ENCODE measurements at places on chromosomes 16 and 17. TPM values are rescaled to one million over a fixed set of nuclear protein-coding genes. Genes with fewer than 3 reads are reported as not detected.

IL32 gene
- 4.5 TPM for total RNA-seq

DNA sequence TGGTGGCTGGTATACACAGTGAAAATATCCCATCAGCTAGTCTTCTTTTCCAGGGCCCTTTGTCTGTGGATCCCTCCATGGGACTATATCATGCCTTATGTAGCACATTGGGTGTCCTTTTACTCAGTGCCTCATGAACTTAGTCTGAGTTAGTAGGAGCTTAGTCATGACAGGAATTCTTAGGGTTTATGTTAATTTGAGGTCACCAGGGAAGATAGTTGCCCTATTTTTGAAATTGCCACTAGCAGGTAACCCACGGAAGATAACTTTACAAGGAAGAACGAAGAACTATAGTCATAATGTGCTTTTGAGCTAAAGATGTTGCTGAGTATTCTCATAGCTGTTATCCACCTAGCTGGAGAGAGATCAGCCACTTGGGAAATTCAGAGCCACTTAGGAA is 14.8 kb upstream of the PLK1 start:
- H3K4me3 ChIP-seq: no peak overlapping the region
- H3K27ac ChIP-seq: no peak overlapping the region
- H3K4me1 ChIP-seq: no peaks in the 10 kb centered on the region
- no peak for DNase-seq

HAP1 gene
- 1.4 TPM for total RNA-seq

- H3K27ac ChIP-seq: peak overlapping the region; percentile 68
- H3K36me3 ChIP-seq: no peaks in the 10 kb centered on the region
- H3K4me1 ChIP-seq: peaks cover 15% of the 10 kb centered on the region
- peak overlapping the region; percentile 80 for H3K4me3 ChIP-seq
Measured at GRCh38 chr16:57092786-57093411, 516 bp downstream of the CPNE2 start.

- peaks cover 20% of the 10 kb centered on the region for H3K4me1 ChIP-seq
- H3K27ac ChIP-seq: peak within 1 kb of the TSS; percentile 99
- no peaks in the 10 kb centered on the region for H3K36me3 ChIP-seq
- DNase-seq: peak; percentile 97
- H3K27me3 ChIP-seq: no peaks in the 10 kb centered on the region
Measured at GRCh38 chr17:7687072-7687907, at the start of gene TP53. TP53 (minus strand) TSS chr17:7687490; CDS start chr17:7676594, 10,896 bp downstream.

GRCh38 chr17:45364531-45365390 is 47.9 kb upstream of the MAP3K14 start:
- no peak overlapping the region for H3K27ac ChIP-seq
- H3K36me3 ChIP-seq: no peaks in the 10 kb centered on the region
- no peaks in the 10 kb centered on the region for H3K4me1 ChIP-seq
- no peaks in the 10 kb centered on the region for H3K27me3 ChIP-seq
- peak; percentile 30 for DNase-seq

- no peak overlapping the region for H3K4me3 ChIP-seq
- H3K27ac ChIP-seq: peak overlapping the region; percentile 4
- no peak for DNase-seq
- peaks cover 15% of the 10 kb centered on the region for H3K4me1 ChIP-seq
- H3K27me3 ChIP-seq: no peaks in the 10 kb centered on the region
Measured at GRCh38 chr17:58314706-58315015, 13.9 kb downstream of the TSPOAP1 start.

GRCh38 chr17:41334385-41335305 is 16.0 kb downstream of the KRT33A start:
- H3K27ac ChIP-seq: peak overlapping the region; percentile 23
- DNase-seq: peak; percentile 4
- no peak overlapping the region for H3K4me3 ChIP-seq

GRCh38 chr17:58789160-58789559 is 33.5 kb downstream of the PPM1E start:
- H3K27ac ChIP-seq: no peak overlapping the region
- H3K4me1 ChIP-seq: peaks cover 18% of the 10 kb centered on the region
- no peak overlapping the region for H3K4me3 ChIP-seq
- no peak for DNase-seq

ADORA2B gene
- total RNA-seq: 3.9 TPM

GRCh38 chr17:7440113-7440833 is 961 bp downstream of the FGF11 start:
- no peaks in the 10 kb centered on the region for H3K27me3 ChIP-seq
- peaks cover 55% of the 10 kb centered on the region for H3K4me1 ChIP-seq
- peak overlapping the region; percentile 97 for H3K27ac ChIP-seq
- H3K4me3 ChIP-seq: peak overlapping the region; percentile 90
- DNase-seq: peak; percentile 84

DNA sequence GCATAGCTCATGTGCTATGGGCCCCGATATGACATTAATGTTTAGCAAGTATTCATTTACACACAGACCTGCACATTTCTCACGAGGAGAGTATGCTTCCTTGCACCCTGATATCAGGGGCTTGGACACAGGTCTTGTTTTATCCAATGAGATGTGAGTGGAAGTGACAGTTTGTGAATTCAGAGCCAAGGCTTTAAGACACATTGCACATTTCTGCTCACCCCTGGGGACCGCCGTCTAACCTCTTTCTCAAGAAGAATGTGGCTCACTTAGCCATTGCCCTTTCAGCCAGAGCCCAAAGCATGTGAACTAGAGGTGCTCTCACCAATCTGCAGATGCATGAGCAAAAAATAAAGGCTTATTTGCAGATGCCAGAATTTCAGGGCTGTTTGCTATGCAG is 116.1 kb upstream of the C16orf82 start:
- no peak overlapping the region for H3K27ac ChIP-seq
- H3K27me3 ChIP-seq: peaks cover 25% of the 10 kb centered on the region
- no peak overlapping the region for H3K4me3 ChIP-seq
- no peaks in the 10 kb centered on the region for H3K36me3 ChIP-seq
- DNase-seq: no peak
- no peaks in the 10 kb centered on the region for H3K4me1 ChIP-seq

RPRML gene
- total RNA-seq: not detected

GRCh38 chr17:45371414-45372324 is 54.8 kb upstream of the MAP3K14 start:
- peak overlapping the region; percentile 45 for H3K27ac ChIP-seq
- DNase-seq: peak; percentile 82
- H3K36me3 ChIP-seq: no peaks in the 10 kb centered on the region
- H3K27me3 ChIP-seq: no peaks in the 10 kb centered on the region
- peaks cover 7% of the 10 kb centered on the region for H3K4me1 ChIP-seq

DNA sequence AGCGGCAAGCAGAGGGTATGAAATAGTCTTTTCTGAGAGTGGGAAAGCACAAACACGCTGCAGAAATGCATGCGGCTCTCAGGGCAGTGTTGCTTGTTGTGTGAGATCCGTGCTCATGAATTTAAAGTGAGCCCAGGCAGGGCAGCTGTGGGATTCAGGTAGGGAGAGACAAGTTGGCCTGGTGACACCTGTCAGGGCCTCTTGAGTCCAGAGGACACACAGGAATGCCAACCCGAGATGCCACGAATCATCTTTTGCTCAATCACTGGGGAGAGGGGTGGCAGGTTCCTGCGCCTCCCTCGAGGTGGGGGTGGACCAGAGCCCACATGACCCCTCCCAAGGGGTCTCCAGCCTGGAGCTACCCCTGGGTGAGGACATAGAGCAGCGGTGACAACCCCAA is 211.9 kb downstream of the GSG1L start:
- H3K36me3 ChIP-seq: no peaks in the 10 kb centered on the region
- no peak for DNase-seq
- H3K4me1 ChIP-seq: no peaks in the 10 kb centered on the region
- H3K4me3 ChIP-seq: no peak overlapping the region

- DNase-seq: no peak
- no peaks in the 10 kb centered on the region for H3K27me3 ChIP-seq
- H3K4me3 ChIP-seq: no peak overlapping the region
- H3K27ac ChIP-seq: no peak overlapping the region
- H3K4me1 ChIP-seq: no peaks in the 10 kb centered on the region
- no peaks in the 10 kb centered on the region for H3K36me3 ChIP-seq
Measured at GRCh38 chr17:15048381-15048780, 216.7 kb downstream of the PMP22 start.

- no peaks in the 10 kb centered on the region for H3K27me3 ChIP-seq
- DNase-seq: no peak
- no peak overlapping the region for H3K4me3 ChIP-seq
- H3K4me1 ChIP-seq: no peaks in the 10 kb centered on the region
- no peak overlapping the region for H3K27ac ChIP-seq
- H3K36me3 ChIP-seq: no peaks in the 10 kb centered on the region
Measured at GRCh38 chr17:62778990-62779681, 29.0 kb downstream of the MARCHF10 start.

SLFN14 gene
- not detected for total RNA-seq

DNA sequence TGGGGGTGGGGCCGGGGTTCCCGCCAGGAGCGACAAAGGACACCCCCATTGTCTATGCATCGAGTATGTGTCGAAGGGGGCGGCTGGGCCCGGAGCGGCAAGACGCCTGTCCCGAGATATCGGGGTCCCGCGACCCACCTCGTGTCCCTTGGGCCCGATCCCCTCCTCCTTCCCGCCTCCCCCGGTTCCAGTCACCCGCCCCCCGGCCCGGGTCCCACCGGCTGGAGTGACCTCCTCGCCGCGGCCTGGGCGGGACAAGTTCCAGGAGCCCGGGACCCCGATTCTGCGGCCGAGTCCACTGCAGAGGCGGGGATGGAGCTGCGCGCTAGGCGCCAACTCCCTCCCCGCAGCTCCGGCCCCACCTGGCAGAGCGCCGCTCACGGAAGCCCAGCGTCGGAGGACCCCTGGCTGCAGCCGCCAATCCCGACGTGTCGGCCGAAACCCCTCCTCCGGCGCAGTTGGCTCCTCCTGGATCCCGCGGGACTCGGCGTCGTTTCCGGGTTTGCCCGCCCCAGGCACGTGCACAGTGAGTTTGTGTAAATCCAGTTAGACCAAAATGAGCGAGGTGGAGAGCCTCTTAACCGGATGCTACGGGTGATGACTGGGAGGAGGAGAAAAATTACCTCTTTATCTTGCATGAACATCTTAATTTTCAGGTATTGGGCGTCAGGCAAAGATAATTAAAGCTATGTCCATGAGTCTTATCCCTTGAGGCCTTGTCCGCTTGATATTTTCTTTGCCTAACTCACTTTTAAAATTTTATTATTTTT is at the start of gene NMRAL1:
TSS of gene NMRAL1 (minus strand) at position 434 of the 770 bp plus-strand sequence. CDS start 493 bp downstream, outside the sequence.
- H3K27ac ChIP-seq: peak within 1 kb of the TSS; percentile 87
- H3K4me1 ChIP-seq: peaks cover 12% of the 10 kb centered on the region
- DNase-seq: peak; percentile 98
- H3K36me3 ChIP-seq: peaks cover 3% of the 10 kb centered on the region
- H3K4me3 ChIP-seq: peak within 1 kb of the TSS; percentile 72

CD300LB gene
- not detected for total RNA-seq

ATP2C2 gene
- total RNA-seq: not detected

P3H4 gene
- 5.9 TPM for total RNA-seq

TEKT1 gene
- not detected for total RNA-seq

- no peaks in the 10 kb centered on the region for H3K4me1 ChIP-seq
- H3K4me3 ChIP-seq: no peak overlapping the region
- H3K27ac ChIP-seq: no peak overlapping the region
- DNase-seq: no peak
- no peaks in the 10 kb centered on the region for H3K27me3 ChIP-seq
- no peaks in the 10 kb centered on the region for H3K36me3 ChIP-seq
Measured at GRCh38 chr17:61508912-61509311, 56.7 kb downstream of the TBX4 start.

- H3K4me1 ChIP-seq: no peaks in the 10 kb centered on the region
- no peaks in the 10 kb centered on the region for H3K36me3 ChIP-seq
- DNase-seq: no peak
- H3K27ac ChIP-seq: no peak overlapping the region
- H3K4me3 ChIP-seq: no peak overlapping the region
- H3K27me3 ChIP-seq: peaks cover 77% of the 10 kb centered on the region
Measured at GRCh38 chr16:55656691-55657092, 904 bp downstream of the SLC6A2 start.

DNA sequence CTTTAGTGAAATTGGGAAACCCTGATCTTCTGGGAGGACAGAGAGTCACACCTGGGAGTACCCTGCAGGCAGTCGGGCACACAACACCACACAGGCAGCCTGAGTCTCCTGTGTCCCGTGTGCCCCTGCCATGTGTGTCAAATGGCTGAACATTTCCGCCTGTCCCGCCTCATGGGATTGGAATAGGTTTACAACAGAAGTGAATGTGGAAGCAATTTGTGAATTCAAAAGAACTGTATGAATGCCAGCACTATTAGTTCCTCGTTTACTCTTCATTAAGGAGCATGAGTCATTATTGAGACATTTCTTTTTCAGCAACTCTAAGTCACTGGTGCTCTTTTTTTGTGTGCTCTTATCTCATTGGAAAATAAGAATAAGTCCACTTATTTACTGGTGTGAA is 226.5 kb downstream of the PMP22 start:
- H3K36me3 ChIP-seq: no peaks in the 10 kb centered on the region
- no peaks in the 10 kb centered on the region for H3K27me3 ChIP-seq
- no peak overlapping the region for H3K27ac ChIP-seq
- H3K4me1 ChIP-seq: no peaks in the 10 kb centered on the region
- peak; percentile 5 for DNase-seq

DNA sequence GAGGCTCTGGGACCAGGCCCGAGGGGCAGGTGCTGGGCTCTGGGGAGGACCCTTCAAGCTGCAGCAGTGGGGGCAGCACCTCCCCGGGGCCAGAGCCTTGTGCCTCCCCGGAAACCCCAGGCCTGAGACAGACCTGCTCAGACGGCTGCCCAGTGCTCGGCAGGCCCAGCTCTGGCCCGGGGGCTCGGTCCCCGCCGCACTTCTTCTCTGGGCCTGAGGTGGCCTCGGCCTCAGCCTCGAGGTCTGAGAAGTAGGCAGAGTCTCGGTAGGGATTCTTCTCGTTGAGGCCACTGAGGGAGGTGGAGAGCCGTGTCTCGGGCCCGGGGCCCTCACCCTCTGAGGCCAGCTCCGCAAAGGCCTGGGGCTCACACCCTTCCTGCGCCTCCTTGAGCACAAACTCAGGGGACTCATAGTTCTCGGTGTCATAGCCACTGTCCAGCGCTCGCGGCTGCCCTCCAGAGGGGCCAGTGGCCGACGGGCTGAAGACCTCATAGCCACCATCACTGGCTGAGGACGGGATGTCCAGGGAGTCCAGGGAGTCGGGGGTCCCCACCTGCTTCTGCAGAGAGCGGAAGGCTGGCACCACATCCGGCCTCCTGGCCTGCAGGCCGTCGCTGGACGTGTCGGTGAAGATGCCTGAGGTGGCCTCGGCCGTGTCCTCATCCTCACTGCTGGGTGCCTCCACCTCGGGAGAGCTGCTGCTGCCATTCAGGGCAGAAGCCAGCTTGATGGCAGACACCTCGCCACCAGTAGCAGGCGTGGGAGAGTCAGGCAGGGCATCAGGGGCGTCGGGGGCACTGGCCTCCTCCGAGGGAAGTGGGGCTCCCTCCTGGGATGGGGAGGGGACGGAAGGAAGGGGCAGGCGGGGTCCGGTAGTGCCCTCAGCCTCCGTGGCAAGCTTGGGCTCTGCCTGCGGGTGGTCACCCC is 44.3 kb upstream of the PVALEF start:
- H3K36me3 ChIP-seq: no peaks in the 10 kb centered on the region
- H3K4me3 ChIP-seq: no peak overlapping the region
- H3K27me3 ChIP-seq: no peaks in the 10 kb centered on the region
- H3K4me1 ChIP-seq: peaks cover 14% of the 10 kb centered on the region

All from A673 (cell line).